CD4-positive, alpha-beta T cell treated with Interleukin-6 at 100 ng/mL for 8 hours (primary cell): ENCODE measurements at places on chromosomes 6 and 20.

DNA sequence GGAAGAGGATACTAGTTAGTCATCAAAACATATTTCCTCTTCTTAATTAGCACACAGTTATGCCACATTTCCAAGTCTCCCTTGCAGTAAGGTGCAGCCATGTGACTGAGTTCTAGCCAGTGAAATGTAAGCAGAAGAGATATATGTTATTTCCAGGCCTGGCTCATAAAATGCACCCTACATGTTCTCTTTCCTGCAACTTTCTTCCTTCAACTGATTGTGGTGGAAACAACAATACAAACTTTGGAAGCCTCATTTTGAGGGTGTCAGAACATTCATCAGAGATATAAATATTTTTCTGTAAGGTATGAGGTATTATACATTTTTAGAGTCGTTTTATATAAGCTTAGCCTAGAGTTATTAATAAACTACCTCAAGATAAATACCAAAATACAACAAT, 110.9 kb upstream of the PDE7B start:
- DNase-seq, result no peak

DNA sequence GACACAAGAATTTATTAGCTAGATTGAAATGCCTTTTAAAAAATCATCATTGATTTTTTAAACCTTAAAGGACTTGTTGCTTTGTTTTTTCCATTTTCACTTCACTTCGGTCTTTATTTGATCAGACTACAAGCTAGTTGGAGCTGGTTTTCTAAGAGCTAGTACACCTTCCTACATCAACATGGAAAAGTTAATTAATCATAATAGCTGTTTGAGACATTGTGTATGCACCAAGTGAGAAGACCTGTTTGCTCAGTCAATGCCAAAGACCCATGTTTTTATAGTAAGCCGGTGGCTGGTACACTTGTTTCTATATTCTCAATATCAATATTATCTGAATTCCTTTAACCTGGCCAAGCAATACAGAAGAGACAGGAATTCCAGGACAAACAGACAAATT, 310.2 kb upstream of the SGK1 start:
- DNase-seq, result no peak

GRCh38 chr6:35790683-35791082, 6.4 kb downstream of the CLPS start:
- DNase-seq, result no peak

DNA sequence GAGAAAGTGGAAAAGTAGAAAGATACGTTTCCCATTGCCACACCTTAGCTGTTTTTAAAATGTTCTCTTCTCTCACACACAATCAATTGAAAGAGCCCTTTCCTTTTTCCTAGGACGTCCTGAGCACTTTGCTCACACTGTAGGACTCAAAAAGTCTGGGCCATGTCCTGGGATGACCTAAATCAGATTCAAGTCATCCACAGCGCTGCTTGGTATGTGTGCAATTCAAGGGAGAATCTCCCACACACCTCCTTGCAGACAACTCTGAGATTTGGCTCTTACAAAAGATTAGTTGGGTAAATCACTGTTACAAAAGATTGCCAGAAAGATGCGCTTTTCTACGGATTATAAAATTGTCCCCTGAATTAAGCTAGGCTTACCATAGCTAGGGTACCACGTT, 130.1 kb downstream of the RNASET2 start:
- no peak for DNase-seq

DNA sequence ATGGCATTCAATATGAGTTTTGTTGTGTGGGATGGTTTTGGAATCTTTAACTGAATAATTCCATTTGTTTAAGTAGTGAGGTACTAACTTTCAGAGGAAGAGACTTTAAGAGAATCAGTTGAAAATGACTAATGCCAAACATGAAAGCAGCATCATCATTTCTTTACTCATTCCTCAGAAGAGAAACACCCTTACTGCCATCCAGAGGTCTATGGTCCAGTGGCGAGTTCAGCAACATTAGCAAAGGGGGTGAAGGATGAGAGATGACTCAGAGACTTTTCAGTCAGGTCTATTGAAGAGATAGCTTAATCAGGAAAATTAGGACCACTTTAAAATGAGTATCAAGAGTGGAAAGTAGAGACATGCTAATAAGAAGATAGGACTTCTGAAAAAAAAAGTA, 118.8 kb downstream of the COL19A1 start:
- DNase-seq, result no peak

GRCh38 chr6:43254138-43254817, 11.0 kb downstream of the TTBK1 start:
- DNase-seq, result no peak

- DNase-seq, result no peak
Measured at GRCh38 chr6:34517966-34518365, 38.2 kb downstream of the SPDEF start.

GRCh38 chr6:5995949-5996713, 10.6 kb downstream of the NRN1 start:
- no peak for DNase-seq

DNA sequence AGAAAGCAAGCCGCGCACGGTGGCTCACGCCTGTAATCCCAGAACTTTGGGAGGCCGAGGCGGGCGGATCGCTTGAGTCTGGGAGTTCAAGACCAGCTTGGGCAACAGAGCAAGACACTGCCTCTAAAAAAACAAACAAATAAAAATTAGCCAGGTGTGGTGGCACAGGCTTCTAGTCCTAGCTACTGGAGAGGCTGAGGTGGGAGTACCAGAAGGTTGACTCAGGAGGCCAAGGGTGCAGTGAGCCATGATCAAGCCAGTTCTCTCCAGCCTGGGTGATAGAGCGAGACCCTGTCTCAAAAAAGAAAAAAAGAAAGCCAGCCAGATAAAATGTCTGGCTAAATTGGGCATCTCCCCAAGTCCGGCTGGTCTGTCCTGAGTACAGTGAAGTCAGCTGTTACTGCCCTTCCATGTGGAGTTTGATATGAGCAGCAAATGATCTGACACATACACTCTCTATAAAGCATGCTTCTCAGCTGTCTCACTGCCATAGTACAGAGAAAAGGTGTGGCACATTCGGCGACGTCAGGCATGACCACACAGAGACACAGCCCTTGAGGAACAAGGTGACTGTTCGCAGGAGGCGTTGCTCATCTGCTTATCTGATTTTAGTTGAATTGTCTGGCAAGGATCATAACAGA, 13.0 kb downstream of the CD83 start:
- DNase-seq, result no peak

DNA sequence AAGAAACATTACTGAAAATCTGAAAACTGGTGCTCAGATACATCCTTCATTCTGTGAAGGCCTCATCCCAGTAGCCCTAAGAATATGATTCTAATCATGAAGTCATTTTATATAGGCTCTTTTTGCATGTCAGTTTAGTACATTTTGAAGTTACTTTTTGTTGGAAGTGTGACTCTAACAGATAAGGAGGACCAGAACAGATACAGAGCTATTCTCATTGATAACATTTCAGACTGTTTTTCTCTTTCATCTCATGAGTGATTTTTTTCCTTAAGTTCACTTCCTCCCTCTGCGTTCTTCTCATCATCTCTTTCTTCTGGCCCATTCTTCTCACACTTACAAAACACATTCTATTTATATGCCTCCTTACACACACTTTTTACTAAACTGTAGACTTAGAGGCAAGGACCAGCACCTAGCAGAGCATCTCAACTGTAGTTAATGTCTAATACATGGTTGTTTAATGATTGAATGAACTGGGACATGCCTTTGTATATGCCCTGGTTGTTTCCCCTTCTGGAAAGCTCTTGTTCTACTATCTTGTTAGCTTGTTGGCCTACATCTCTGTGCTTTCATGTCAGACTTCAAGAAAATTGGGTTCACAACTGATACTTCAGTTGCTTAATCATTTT, 8.7 kb downstream of the CTNNBL1 start:
- DNase-seq, result no peak

DNA sequence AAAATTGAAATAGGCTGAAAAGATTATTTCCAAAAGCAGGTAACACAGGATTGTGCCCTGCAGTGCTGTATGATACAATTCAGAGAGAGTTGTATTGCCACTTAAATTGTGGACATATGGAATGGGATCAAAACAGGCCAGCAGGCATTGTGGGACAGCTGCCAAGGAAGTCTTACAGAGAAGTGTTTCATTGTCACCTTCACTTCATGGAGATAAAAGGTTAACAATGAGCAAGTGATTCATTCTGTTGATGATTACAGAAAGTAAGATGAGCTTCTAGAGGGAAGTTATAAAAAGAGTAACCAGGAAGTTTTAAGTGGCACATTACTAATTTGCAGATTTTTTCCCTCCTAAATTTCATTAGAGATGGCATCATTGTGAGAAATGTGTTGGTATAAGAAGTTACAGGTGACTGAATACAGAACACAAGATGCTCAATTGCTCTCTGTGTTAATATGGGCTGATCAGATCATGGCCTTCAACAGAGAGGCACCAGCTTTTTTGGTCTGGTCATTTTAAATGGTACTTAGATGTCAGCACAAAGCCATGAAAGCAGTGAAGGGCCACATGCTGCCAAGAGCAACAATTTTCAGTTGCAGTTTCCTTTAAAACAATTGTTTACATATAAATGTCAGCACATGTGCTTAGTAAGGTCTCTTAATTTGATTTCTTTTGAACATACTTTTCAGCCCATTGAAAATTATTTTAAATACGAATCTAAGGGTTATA, 402.5 kb upstream of the FKBP1C start:
- DNase-seq, result no peak

DNA sequence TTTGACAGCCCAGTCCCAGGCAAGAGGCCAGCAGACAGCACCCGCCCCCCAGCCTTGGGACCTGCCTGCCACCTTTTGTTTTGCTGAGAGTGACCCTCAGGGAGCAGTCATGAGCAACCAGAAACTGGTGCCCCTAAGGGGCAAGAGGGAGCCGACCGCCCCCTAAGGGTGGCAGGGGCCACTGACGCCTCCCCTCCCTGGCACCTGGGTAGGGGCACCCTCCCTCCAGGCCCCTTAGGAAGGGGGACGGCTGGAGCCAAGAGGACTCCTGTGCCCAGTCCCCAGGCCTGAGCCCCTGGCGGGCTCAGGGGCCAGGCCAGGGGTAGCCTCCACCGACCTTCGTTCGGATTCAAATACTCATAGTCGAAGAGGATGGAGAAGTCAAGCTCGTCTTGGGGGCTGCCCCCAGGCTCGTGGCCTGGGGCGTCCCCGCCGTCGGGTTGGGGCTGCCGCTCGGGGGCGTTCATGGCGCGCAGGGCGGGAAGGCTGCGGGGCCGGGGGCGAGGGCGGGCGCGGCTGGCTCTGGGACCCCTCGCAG, 417 bp downstream of the NFATC2 start:
- peak; percentile 21 for DNase-seq

- no peak for DNase-seq
Measured at GRCh38 chr6:10019851-10020250, 395.0 kb downstream of the TFAP2A start.

- DNase-seq, result no peak
Measured at GRCh38 chr6:47633141-47633540, 65.2 kb upstream of the ADGRF4 start.
